ENCODE measurements at places on chromosomes 16 and 17. TPM values are rescaled to one million over a fixed set of nuclear protein-coding genes. Genes with fewer than 3 reads are reported as not detected.

DNA sequence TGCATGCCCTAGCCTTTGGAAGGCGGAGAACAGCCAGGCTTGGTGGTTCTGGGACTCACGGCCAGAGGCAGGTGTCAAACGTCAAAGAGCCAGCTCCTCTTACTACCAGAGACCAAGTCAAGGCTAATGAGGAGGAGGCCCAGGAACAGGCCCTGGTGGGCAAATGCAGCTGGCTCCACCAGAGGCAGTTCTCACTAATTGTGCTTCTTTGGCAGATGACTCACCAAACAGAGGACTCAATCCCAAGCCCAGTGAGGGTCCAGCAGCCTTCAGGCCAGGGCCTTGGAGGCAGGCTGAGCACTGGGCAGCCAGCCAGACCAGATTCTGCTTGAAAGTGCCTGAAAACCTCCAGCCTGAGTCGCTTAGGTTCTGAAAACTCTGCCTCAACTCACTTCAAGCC, 336.5 kb upstream of the CDH5 start:
- no peak for DNase-seq

- DNase-seq, result peak; percentile 20
These were observed 81.5 kb upstream of the TRAP1 start for GRCh38 chr16:3798838-3799237.

ZG16 gene
- 0.13 TPM for polyA plus RNA-seq

G6PC1 gene
- polyA plus RNA-seq, result not detected

GRCh38 chr16:53511084-53511402, 8.0 kb upstream of the AKTIP start:
- DNase-seq, result no peak

- no peak for DNase-seq
These were observed 2.5 kb upstream of the FBXL19 start for GRCh38 chr16:30920891-30921290.

MARVELD3 gene
- not detected for polyA plus RNA-seq

- no peak for DNase-seq
These were observed 341.0 kb upstream of the CCL2 start for GRCh38 chr17:33914125-33914524.

ZSCAN10 gene
- not detected for polyA plus RNA-seq

GRCh38 chr16:8565498-8565897, 24.8 kb downstream of the TMEM114 start:
- DNase-seq, result no peak

SEZ6L2 gene
- polyA plus RNA-seq, result not detected

DNA sequence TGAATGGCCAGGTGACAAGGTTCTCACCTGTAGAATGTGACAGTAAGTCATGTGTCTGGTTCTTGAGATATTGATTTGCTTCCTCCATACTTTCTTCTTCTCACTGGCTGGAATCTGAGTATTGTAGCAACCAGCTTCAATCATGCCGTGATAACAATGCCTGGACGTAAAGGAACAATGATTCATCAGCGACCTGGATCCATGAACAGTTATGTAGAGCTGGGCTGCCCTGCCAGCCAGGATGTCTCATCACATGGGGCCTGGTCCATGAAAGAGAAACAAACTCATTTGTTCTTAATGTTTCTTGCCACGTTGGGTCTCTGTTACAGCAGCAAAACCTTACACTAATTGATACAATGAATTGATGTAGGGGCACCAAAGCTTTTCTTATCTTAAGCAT, 627.2 kb downstream of the TOX3 start:
- DNase-seq, result no peak

DNA sequence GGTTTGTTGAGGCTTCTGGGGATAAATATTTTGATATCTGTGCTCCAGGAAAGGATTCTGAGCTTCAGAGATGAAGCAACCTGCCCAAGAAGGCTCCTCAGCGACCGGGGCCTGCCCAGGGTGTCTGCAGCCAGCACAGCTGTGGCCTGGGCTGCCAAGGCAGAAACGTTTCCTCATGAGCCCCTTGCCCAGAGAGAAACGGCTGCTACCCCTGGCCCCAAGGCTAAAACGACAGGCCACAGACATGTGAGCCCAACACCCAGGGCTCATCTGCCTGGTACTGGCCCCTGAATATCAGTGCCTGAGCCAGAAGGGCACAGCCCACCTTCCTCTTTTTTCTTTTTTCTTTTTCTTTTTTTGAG, 45.4 kb upstream of the RASD1 start:
- DNase-seq, result no peak

- no peak for DNase-seq
These were observed 383 bp downstream of the ZNF598 start for GRCh38 chr16:2009164-2009711.

ASGR1 gene
- polyA plus RNA-seq, result not detected

DNA sequence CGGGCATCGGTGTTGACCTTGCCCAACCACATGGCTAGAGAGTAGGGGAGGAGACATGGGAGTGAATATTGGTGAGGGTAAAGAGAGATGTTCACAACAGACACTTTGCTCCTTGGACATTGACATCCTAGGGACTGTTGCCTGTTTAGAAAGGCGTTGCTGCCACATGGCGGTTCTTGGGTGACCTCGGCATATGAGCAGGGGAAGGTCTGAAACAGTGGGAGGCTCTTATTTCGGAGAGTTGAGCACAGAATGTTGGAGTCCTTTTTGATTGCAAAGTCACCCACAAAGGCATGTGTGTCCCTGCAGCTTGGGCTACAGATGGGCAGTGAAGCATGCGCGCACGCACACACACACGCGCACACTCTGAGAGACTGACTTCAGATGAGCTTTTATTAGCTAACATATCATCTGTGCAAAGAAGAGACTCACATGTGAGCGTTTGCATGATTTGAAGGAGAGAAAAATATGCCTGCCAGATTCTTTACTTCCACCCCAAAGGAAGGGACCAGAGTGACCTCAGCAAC, 104.4 kb downstream of the SHISA9 start:
- no peak for DNase-seq

SYT17 gene
- polyA plus RNA-seq, result 42.7 TPM

DNA sequence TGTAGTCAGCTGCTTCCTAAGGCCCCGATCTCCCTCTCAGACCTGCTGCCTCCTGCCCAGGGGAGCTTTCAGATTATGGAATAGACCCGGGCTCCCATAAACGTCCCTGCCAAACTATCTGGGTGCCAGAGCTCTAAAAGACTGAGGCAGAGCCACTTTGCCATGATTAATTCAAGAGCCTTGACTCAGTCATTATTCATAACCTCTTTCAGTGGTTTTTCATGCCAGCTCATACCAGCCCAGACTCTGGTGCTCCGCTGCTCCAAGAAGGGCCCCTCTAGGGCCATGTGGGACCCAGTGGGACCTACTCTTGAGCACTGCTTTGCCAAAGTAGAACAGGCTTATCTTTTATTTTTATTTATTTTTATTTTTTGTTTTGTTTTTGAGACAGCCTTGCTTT, 23.9 kb downstream of the DNAI2 start:
- DNase-seq, result no peak

MT1M gene
- polyA plus RNA-seq, result not detected

IL17C gene
- polyA plus RNA-seq, result 1.3 TPM

- DNase-seq, result no peak
These were observed 5.6 kb downstream of the SPATA32 start for GRCh38 chr17:45256114-45256966.

ATF7IP2 gene
- 82.1 TPM for polyA plus RNA-seq

EXOC7 gene
- 40.8 TPM for polyA plus RNA-seq

PVALEF gene
- polyA plus RNA-seq, result not detected

DNA sequence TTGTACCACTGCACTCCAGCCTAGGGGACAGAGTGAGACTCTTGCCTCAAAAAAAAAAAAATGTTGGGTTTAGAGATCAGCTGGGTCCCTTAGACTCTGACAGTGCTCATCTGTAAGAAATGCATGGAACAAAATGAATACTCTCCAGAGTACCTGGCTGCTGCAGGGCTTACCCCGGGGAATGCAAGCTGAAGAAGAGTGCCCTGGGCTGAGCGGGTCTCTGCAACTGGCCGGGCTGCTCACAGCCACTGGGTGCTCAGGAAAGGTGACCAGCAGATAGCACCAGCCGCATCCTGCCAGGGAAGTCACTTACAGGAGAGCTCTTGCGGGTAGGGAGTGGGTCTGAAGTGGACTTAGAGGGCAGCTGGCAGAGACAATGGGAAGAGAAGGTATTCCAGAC, 82.1 kb downstream of the GAS7 start:
- no peak for DNase-seq

KREMEN2 gene
- polyA plus RNA-seq, result 1.2 TPM

LDHD gene
- not detected for polyA plus RNA-seq

GRCh38 chr16:85010931-85011845, at the start of gene ZDHHC7:
Gene ZDHHC7, minus strand, starts transcription at chr16:85011535. Its CDS starts 20,917 bp downstream, at chr16:84990618.
- peak; percentile 83 for DNase-seq
